ENCODE measurements at places on chromosomes 11 and 22.

GRCh38 chr22:49046546-49047361 lies 780.9 kb downstream of the BRD1 start:
- DNase-seq = no peak

DNA sequence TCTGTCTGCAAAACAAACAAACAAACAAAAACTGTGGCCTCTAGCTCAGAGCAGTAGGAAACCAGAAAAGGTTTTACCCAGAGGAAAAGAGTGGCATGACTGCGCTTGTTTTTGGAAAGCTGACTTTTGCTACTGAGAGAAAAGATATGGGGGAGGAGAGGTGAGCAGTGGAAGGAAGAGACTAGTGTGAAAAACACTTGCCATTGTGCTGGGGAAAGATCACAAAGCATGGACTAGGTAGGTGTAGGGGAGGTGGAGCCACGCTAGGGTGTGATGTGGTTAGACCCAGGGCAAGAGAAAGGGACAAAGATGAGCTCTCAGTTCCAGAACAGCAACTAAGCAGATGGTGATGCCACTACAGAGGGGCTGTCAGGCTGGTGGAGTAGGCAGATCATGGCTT lies 319.2 kb downstream of the LARGE1 start:
- DNase-seq = no peak

- no peak for DNase-seq
Measured at GRCh38 chr11:2807025-2807681, 78.4 kb downstream of the CDKN1C start.

DNA sequence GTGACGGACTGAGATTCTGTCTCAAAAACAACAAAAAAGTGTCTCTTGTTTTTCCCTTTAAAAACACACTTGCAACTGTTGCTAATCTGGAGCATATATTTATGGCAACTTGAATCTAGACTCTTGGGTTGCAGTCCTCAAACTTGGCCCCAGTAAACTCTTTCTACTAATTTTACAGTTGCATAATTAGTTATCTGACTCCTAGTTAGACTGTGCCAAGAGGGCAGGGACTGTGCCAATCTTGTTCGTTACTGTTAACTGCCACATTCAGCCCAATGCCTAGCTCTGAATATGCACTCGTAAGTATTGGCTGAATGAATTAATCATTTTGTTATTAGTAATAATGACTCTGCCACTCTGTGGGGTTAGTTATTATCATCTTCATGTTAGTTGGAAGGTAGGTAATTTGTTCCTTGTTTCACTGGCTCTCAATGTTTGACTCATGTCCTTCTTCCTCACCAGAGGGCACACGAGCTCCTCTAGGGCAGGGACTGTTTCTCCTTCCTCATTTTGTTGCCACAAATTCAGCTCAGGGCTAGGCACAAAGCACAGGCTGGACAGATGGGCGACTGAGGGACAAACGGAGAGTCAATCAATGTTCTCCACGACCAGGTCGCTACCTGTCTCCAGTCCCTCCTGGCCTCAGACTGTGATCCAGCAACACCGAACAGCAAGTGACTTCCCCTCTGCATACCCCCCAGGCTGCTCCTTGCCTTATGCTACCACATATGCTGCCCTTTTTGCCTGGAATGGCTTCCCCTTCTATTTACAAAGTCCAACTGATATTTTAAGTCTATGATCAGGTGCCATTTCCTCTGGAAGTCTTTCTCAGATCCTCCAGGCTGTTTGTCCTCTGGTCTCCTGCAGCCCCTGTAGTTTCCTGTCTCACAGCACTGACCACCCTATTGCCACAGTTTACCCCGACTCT lies 9.0 kb downstream of the CLPB start:
- no peak for DNase-seq

- DNase-seq = no peak
Measured at GRCh38 chr22:44775862-44776261, 23.5 kb downstream of the ARHGAP8 start.

GRCh38 chr22:31274017-31274416 lies 18.3 kb downstream of the PIK3IP1 start:
- DNase-seq = no peak

GRCh38 chr11:2540992-2541680 lies 96.3 kb downstream of the KCNQ1 start:
- DNase-seq = no peak

DNA sequence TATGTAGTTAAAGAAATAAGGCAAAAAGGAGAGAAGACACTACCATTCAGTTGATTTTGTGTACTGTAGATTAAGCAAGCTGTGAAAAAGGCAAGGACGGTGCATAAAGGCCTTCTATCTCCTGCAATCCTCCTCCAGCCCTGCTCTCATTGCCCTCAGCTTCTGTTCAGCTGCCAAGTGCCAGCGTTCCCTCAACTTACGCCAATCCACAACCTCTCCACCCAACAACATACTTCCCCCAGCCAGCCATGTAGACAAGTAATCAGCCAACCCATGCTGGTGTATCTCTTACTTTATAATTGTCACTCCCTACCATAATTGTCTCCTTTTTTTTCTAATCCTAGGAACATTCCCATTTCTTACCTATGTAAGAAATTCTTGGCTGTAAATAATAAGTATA lies 30.1 kb upstream of the ANO5 start:
- DNase-seq = no peak

DNA sequence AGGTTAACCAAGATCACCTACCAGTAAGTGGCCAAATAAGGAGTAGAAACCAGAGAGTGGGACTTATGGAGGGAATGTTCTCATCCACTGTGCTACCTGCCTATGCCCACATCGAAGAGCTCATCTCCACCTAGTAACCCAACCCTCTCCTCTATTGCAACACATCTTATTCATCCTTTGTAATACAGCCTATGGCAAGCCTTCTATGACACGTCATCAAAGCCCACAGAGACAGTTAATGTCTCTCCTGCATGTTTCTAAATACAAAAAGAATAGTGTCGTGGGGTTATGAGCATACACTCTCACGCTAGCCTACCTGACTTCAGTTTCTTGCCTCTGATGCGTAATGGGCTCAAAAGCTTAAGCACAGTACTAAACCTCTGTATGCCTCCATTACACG lies 1158.1 kb upstream of the TENM4 start:
- DNase-seq = no peak

DNA sequence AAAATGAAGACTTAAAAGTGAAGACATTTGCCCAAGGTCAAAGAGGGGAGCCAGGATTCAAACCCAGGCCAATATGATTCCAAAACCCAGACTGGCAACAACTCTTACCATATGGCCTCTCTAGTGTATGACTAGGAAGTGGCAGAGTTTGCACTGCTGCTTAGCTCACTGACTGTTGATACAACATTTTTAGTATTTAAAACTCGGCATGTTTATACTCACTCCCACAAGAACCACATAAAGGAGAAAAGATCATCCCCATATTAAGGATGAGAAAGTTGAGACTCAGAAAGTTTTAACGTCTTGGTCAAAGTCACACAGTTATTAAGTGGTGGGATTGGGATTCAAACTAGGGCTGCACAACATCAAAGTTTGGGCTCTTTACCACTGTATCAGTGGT lies 81.7 kb downstream of the CCDC34 start:
- no peak for DNase-seq

GRCh38 chr11:78045851-78046485 lies 17.7 kb upstream of the THRSP start:
- DNase-seq = peak; percentile 70

- DNase-seq = no peak
Measured at GRCh38 chr22:44521326-44522074, 23.5 kb upstream of the RTL6 start.

DNA sequence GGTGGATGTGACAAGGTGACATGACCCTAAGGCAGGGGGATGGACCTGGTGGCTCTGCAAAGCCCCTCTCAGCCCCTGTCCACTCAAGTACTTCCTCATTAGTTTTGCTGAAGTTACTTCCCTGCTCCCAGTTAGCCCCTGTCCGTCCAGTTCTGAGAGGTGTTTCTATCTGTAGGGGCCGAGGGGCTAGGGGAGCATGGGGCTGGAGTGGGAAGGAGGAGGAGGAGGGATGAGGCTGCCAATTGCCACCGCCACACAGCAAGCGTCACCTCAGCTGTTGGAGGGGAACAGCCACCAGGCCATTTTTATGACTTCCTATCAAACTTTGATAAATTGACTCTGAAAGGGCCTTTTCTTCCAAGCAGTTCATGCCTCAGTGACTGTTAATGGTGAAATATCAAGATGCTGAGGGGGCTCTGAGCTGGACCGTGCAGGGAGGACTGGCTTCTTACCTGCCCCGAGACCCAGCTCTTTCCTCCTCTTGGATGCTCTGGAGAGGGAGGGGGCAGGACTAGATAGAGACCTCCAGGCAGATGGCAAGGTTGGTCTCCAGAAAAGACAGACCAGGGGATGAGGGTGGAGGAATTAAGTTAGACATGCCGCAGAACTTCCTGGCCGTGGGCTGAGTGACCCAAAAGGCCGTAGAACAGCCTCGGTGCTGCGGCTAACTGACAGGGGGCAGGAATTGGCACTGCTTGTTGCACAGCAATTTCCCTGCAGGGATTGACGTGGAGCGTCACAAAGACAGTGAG lies 137.0 kb downstream of the ST3GAL4 start:
- no peak for DNase-seq

Measured in activated effector memory CD4-positive, alpha-beta T cell treated with Interleukin-2 at 50 U/mL for 16 hours (primary cell).